ENCODE measurements at places on chromosomes 7 and 10. TPM values are rescaled to one million over a fixed set of nuclear protein-coding genes. Genes with fewer than 3 reads are reported as not detected.

The MMD2 gene
- not detected for polyA plus RNA-seq

The AKR1B15 gene
- 0.22 TPM for polyA plus RNA-seq

The NKX2-3 gene
- not detected for polyA plus RNA-seq

DNA sequence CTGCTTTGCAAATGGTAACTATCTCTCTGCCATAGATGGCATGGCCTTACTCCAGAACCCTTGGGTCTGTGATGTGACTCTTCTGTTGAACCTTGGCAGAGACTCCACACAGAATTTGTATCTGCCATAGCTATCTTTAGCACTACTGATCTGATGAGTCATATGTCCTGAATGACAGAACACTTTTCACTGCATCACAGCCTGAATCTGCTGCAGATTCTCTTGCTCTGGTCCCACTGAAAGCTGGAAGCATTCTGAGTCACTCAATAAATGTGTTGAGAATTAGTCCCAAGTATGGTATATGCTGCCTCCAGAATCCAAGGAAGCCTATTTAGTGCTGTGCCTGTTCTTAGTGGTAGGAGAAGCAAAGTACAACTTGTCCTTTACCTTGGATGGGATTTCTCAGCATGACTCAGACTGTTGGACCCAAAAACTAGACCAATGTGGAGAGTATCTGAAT, 39.5 kb upstream of the ANKRD1 start:
- no peak for DNase-seq

DNA sequence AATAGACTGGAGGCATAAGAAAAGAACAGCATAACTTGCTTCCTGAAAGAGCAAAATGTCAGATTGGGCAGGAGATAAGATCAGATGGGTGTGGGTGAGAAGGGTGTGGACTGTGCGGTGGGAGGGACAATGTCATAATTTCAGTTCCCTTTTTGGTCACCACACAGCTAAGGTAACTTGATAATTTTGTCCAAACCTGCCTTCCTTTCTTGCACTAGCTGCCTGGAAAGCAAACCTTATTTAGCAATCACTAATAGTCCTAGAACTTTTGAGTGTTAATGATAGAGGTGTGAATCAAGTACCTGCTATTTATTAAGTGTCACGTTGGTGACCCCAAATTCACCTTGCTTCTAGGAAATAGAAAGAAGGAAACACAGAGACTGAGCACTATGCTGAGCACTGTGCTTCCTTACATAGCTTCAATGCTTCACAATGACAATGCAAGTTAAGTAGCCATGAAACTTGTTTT, 72.4 kb upstream of the SP4 start:
- no peak for DNase-seq

DNA sequence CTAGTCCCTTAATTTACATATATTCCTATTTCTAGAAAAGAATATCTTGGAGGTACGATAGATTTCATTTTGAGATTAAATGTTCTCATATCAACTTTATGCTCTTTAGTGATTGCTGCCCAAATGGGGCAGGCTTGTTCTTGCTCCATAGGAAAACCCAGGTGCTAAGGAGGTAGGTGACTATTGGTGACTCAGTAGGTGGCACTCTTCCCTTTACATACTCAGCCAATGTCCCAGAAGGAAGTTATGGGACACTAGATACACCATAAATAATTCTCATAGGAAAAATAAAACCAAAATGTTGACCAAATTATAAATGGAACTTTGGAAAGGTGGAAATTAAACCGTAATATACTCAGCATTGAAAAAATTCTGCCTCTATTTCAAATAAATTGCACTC, 4.0 kb downstream of the SKAP2 start:
- peak; percentile 60 for DNase-seq

GRCh38 chr7:151424799-151425198, 15.0 kb upstream of the WDR86 start:
- no peak for DNase-seq

GRCh38 chr7:130904031-130904757, 170.2 kb upstream of the KLF14 start:
- DNase-seq, result no peak

- no peak for DNase-seq
Measured at GRCh38 chr10:131636116-131636515, 264.7 kb upstream of the PPP2R2D start.

GRCh38 chr10:20007426-20007825, 191.2 kb downstream of the PLXDC2 start:
- no peak for DNase-seq

Data from left kidney (tissue), 8 donors.